Head of caudate nucleus (tissue), 42 donors: ENCODE measurements at places on chromosomes 12 and 14.

GRCh38 chr14:70601162-70601561 is 707 bp upstream of the MED6 start:
- DNase-seq = no peak

DNA sequence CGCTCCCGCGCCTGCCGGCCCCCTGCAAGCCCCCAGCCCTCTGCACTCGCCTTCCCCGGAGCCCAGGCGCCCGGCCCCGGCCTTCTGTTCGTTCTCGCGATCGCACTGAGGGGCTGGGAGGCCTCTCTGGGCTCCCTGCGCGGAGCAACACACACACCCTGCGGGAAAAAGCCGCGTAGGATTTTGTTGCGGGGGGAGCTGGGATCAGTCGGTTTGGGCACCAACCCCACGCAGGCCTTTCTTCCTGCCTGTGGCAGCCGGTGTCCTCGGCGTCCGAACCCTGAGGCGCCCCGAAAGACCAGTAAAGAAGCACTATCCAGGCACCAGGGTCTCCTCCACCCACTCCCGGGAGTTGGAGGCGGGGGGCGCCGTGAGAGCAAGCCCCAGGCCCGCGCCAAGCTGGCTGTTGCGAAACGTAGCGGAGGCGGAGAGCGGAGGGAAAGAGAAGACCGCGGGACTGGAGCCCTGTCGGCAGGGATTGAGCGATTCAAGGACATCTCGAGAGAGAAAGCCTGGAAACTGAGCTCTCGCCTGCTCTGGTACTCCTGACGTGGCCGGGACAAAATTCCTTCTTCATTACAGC is 1.9 kb upstream of the HOXC5 start:
- no peak for DNase-seq

DNA sequence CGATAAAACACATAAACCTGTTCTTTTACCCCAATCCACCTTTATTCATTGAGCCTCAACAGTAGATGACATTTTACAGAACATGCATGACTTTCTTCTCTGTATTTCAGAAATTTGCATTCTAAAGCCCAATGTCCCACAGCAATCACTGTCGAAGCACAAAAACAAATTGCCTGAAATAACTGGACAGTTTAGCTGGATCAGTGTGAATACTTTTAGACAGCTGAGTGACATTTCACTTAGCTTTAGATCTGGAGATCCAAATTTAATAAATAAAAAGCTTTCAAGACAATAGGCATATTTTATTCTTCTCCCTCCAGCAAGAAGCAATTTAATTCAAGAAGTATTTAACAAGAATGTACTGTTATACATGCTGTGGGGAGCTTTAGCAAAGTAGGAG is 109.1 kb upstream of the FSCB start:
- DNase-seq = no peak

DNA sequence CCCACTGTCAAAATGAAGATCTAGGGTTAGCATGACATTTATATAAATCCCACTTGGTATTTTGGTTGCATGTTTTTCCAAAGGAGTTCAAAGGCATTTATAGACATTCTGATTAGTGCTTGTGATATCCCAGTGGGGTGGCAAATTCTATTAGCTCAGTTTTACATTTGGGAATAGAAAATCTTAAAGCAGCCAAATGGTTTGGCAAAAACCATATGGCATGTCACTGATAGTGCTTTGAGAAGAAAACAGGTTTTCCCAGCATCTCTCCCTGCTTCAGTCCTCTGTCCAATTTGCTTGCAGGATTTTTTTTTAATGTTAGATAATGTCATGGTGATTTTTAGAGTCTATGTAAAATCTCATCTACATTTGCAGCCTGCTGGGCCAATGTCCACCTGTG is 225.1 kb upstream of the DIO3 start:
- DNase-seq = no peak

DNA sequence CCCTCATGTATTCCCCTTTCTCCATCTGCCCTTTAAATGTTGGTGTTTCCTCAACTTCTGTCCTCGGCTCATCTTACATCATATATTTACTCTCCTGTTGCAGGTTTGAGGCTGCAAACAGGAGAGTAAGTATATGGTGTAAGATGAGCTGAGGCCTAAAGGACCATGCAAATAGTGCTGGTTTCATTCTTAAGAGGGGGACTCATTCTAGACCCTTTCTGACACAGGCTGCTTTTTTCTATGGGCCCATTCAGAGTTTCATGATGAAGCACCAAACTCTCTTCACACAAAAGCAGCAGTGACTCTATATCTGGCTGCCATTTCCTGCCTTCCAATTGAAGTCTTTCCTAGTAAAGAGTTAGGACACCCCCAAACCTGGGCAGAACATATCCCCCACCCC is 218.5 kb downstream of the PHLDA1 start:
- DNase-seq = no peak

- no peak for DNase-seq
Observed at GRCh38 chr12:754851-755562, 2.6 kb downstream of the WNK1 start.

DNA sequence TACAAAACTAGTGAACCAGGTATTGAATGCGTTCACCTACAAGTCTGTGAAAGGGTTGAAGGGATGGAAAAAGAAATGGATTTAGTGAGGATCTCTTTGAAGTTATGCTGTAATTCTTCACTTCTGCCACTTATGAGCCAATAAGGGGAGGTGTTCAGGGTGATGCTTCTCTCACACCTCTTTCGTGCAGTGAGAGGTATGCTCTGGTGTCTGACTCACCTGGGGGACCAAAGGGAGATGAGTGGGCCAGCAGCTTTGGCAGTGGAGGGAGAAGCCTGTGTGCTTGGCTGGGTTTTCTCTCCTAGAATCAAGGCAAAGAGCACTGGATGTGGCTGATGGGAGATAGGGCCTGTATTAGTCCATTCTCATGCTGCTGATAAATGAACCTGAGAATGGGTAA is 45.4 kb downstream of the E2F7 start:
- DNase-seq = no peak
